Stimulated activated naive CD8-positive, alpha-beta T cell treated with anti-CD3 and anti-CD28 coated beads, Interleukin-15, amount 100 ng/mL, for 72 hours (primary cell): ENCODE measurements at places on chromosomes 7 and 10.
A peak's percentile ranks its signal among the peaks of the same experiment; 100 is the strongest.

DNA sequence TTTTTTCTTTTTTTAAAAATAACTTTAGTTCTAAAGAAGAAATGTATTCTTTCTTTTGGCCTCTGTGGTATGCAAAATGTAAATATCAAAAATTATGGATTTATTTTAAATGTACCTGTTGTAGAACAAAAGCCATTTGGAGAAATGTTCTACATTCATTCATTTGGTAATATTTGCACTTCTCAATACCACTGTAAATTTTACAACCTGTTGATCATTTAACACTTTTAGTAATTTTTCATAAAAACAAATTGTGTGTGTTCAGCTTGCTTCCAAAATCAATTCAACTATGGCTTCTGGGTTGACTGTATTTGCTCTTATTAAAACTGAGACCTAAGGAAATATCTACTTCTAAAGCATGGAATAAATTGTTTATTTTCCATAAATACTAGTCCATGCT, 2.3 kb upstream of the IGF2BP3 start:
- no peak for DNase-seq

DNA sequence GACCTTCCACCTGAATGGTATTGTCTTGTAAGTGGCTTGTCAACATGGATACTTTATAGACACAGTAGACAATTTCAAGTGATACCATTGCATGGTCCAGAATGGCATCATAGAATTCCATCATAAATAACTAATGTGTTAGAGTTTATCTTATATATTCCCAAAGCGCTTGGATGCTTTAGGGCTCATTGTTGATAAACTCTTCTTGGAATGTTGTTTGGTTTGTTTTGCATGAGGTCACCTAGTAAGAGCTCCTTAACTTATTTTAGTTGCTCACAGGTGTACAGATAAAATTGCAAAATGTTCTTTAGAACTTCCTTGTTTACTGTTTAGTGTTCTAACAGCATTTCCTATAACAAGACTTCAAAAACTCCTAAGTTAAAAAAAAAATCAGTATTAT, 36.8 kb downstream of the SRI start:
- no peak for DNase-seq

GRCh38 chr7:117408831-117409230, 18.5 kb downstream of the ASZ1 start:
- no peak for DNase-seq

DNA sequence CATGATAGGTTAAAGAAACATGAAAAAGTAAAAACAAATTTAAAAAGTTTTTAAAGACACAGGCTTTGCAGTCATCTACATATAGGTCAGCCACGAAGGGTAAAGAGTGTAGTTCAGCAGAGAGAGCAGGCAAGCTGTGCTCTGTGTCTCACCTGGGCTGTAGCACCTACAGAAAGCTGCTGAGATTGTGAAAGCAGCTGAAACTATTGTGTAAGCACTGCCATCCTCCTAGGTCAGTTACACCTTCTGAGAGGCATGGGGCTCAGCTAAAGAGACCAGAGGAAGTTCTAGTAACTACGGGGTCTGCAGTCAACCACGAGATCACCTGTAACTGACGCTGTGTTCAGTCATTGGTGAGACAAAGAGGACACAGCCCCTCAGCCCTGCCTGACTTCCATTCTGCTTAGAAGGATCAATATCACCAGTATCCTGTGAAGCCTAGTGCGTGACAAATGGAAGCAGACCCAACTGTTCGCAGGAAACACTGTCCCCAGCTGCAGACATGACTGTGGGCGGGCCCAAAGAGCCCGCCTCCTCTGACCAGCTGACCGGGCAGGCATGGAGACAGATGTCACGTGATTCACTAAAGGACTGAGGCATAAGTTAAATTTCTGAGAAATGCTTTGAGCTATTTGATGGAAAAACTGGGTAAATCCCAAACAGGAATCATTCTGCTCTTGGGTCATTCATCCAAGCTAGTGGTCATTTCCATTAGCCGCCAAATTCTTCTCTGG, 87.9 kb downstream of the EBF3 start:
- DNase-seq = no peak

DNA sequence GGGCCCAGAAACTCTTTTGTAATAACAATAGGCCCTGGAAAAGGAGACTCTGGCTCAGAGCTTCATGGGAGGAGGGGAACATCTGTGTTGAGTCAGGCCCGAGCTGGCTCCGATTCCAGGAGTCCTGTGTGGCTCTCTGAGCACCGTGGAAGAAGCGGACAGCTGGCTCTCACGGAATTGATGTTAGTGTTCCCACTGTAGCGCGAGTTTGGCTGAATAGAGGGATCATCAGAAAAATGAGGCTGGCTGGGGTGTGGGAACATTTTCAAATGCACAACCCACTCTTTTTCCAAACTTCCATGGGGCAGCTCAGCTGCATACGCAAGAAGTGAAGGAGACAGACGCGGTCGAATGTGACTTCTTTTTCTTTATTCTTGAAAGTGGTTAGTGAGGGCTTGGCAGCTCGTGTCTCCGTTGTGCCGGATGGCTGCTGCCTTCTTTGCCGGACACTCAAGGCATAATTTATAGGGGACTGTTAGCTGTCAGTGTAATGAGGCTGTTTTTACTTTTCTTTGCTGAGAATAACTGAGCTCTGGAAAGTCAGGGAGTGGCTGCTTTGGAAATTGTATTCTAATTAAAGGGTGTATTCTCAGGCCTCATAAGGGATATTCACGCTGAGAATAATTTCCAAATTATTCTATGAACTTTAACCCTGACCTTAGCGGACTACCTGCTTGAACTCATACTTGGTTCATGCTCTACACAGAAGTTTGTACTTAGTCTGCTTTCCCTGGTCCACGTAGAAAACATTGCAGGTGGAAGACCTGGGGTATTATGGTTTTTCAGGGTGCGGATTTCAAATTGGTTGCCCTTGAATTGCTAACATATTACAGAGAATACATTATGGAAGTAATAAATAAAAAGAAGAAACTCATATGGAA, 23.1 kb downstream of the MDFIC start:
- no peak for DNase-seq

- DNase-seq = peak; percentile 83
Observed at GRCh38 chr10:124688889-124689670, 55.1 kb downstream of the FAM53B start.

GRCh38 chr10:37775612-37776011, 81.8 kb downstream of the ZNF248 start:
- DNase-seq = no peak

- DNase-seq = no peak
Observed at GRCh38 chr7:22666732-22667131, 60.3 kb upstream of the IL6 start.

DNA sequence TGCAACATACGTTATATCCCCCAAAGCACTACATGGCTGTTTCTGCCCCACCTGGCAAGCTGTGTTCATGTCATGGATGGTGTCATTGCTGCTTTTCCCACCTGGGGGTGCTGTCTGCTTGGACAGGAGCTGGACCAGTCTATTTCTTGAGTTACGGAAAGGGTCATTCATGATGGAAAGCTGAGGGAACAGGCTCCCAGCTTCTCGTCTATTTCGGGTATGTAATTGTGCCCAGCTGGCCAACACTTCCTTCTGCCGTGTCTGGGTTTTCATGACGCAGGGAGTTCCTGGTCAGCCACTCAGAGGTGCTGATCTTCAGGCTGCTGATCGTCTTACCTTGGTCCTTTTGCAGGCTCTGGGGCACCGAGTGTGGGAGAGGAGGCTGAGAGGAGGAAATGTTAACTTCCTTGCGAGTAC, 8.6 kb downstream of the BTBD16 start:
- peak; percentile 25 for DNase-seq

DNA sequence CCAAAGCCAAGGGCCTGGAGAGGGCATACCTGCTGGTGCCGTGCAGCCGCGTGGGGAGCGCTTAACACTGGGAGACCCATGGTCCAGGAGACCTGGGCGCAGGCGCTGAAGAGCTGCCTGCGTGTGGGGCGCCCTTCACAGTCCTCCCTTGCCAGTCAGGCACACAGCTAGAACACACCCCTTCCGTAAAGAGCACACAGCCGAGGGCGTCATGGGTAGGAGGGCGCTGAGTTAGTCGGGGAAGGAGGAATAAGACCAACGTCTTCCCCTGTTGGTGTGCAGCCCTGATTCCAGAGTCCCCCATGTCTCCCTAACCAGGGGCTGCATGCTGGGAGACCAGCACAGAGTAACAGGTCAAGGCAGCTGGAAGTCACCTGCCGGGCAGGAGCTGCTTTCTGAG, 273.9 kb downstream of the USP6NL start:
- DNase-seq = no peak

DNA sequence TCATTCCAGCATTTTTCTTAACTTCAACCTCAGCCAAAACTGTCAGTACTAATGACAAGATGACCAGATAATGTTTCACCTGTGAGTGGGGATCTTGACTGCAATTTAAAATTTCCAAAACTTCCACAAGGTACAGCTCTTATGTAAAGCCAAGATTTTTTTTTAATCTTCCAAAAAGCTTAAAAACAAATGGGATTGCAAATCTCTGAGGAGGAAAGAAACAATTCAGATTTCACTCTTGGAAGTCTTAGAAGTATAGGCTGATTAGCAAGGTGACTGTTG, 90.2 kb downstream of the AGMO start:
- DNase-seq = no peak

GRCh38 chr7:55351263-55351662, 13.9 kb upstream of the LANCL2 start:
- DNase-seq = no peak

GRCh38 chr7:121084748-121085336, 96.3 kb downstream of the CPED1 start:
- no peak for DNase-seq

GRCh38 chr7:111865430-111865829, 303.1 kb upstream of the IMMP2L start:
- DNase-seq = no peak

GRCh38 chr7:116540743-116541142, 15.9 kb downstream of the CAV1 start:
- DNase-seq = no peak

DNA sequence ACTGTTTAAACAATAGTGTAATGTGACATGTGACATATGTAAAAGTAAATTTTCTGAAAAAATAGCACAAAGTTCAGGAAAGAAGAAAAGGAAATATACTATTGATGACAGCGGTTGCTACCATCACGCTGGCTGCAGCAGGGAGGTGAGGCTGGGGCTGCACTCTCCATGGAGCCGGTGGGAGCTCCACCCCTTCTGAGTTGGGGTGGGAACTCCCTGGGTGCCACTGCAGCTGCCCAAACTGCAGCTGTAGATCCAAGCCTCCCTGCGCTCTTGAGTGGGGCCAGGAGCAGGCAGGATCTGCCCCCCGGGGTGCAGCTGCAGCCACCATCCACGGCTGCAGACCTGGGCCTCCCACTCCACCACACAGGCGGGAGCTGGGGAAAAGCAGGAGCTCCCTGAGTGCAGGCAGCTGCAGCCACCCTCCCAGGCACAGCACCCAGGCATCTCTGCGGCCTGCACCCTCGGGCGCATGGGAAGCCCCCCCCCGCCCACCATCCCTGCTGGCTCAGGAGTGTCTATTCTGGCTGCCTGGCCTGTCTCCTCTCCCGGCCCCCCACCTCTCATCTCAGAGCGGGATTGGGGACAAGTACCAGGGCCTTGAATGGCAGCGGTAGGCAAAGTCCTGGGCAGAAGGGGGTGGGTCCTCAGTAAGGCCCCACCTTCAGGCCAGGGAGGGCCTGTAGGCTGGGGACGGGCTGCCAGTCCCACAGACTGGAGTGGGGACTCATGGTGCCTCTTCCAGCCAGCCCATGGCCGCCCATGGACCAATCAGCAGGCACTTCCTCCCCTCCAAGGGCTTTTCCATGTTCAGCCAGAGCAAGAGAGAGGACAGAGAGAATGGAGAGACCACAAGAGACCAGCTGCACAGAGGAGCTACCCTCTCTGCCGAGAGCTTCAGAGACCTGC, 50.1 kb downstream of the TNS3 start:
- no peak for DNase-seq

GRCh38 chr10:122632576-122632975, 67.1 kb downstream of the C10orf120 start:
- no peak for DNase-seq

DNA sequence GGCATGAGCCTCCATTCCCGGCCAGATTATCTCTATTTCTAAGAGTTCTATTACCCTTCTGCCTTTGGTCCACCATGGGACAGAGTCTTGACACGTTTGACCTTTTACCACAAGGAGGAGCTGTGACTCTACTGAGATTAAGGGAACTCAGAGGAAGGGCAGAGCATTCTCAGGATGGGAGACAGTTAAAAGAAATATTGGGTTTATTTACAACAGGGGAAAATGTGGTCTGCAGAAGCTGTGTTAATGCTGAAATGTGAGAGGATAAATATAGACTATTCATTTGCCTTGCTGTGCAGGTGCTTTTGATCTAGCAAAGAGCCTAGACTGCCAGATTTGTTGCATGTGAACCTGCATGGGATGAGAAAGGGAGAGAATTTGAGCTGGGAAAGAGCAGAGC, 45.8 kb upstream of the PRSS58 start:
- no peak for DNase-seq
